BJ (cell line): ENCODE measurements at places on chromosomes 16 and 17.

DNA sequence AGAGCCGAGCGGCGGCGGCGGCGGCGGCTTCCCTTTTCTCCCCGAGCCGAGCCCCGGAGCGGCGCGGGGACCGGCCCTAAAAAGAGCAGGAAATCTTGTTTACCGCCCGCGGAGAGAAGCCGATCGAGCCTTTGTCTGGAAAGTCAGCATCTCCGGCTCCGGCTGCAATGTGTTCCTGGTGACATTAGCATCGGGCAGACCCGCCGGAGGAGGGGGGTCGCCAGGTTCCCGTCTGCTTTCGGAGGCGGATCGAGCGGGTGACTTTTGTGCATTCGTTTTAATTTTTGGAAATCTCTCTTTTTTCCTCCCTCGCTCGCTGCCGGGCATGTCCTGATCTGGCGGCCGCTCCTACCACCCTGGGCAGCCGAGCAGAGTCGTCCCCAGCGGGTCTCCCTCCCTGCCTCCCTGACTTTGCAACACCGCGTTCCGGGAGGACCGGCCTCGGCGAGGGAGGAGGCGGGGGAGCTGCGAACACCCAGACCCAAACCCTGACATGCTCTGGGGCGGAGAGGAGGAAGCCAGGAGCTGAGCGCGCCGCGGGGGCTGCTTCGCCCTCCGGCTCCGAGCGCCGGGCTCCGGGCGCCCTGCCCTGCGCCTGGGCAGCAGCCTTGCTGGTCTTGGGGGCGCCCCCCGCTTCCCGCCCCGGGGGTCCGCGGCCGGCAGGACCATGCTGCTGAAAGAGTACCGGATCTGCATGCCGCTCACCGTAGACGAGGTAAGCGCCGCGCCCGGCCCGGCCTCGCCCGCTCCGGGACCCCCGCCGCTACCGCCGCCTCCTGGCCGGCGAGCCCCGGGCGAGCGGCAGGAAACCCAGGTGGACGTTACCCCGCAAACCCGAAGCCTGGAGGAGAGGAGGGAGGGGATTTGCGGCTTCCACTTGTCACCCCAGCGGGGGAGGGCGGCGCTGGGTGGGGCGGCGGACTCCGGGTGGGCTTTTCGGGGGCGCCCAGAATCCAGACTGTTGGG is 690 bp downstream of the PITPNC1 start:
- DNase-seq: no peak

DNA sequence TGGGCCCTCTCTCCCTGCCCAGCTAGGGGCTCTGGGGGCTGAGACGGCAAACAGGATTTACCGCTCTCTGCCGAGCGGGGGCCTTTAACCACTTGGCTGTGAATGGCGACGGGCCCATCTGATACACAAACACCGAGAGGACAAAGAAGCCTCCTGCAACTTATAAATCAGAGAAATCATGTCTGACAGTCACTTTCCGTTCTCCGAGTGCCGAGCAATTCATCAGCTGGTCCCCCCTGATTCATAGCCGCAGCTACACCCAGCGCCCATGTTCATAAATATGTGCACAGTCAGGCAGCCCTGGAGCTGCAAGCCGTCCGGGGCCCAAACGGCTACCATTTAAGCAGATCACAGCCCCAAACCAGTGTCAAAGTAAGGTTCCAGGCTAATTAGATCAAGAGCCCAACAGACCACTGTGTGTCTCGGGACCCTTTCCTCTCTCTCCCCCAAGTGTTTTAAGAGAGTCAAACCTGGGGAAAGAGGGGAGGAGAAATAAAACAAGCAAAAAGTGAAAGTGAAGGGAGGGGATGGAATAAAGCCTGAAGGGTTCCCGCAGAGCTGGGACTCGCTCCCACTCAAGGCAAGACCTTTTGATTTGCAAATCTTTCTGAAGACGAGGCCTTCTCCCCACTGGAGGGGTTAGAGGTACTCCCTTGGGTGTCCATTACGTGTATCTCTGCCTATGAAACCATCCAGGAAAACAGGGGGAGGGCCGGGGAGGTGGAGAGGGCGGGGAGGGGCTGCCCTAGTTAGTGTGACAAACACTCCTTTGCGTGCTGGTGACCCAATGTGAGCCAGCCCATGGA is 154.7 kb downstream of the C16orf78 start:
- DNase-seq: no peak

DNA sequence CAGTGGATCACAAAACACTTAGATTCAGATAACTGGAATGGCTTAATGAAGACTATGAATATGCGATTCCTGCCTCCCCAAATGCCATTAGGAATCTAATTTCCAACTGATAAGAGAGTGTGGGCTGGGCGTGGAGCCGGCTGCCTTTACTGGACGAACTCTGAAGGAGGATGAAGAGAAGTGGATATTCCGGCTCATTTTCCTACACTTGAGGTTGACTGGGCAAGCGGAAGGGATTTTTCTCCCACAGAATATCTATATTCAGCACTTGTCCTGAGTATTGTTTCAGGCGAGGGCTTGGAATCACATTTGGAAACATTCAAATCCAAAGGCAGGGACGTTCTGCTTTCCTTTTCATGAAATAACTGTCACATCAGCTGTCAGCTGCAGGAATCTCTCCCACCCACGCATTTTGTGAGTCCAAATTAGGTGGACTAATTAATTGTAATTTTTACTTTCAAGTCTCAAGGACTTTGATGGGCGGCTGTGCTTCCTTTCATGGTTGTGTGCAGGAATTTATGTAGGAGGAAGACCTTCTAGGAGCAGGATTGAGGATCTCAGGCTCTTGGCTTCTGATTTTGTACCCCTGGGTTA is 138.5 kb downstream of the PITPNC1 start:
- DNase-seq: no peak

- no peak for DNase-seq
Measured at GRCh38 chr17:49878931-49879904, 31.3 kb upstream of the TAC4 start.

GRCh38 chr16:24652209-24652712 is 77.2 kb upstream of the TNRC6A start:
- DNase-seq: no peak

DNA sequence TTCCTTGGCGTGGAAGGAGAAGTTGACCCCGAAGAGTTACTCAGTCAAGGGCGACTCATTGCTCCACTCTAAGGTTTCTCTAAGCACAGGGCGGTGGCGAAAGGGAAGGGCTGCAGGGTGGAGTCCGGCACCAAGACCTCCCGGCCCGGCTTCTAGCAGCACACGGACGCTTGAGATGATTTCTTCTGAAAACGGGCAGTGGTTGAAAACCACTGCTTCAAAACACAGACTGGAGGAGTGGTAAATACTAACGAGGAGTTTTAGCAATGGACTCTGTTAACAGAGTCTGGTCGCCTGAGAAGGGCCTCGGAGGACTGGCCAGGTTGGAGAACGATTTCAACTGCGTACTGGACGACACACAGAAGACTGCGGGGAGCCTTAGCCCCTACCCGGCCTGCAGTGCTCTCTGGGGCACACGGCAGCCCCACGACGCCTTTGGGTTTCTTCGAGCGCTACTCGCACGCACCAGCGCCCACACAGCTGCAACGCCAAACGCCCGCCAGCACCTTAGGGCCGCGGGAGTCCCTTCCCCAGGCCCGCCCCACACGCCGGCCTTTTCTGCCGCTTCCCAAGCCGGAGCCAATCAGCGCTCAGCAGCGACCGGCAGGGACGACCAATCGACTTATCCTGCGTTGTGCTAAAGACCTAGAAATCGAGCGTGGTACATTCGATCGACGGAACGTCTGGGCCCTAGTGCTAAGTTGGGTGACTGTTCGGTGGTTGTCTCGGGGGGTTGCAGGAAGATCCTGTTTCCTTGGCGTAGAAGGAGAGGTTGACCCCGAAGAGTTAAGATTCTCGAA is 14.4 kb upstream of the CA4 start:
- DNase-seq: peak; percentile 45

DNA sequence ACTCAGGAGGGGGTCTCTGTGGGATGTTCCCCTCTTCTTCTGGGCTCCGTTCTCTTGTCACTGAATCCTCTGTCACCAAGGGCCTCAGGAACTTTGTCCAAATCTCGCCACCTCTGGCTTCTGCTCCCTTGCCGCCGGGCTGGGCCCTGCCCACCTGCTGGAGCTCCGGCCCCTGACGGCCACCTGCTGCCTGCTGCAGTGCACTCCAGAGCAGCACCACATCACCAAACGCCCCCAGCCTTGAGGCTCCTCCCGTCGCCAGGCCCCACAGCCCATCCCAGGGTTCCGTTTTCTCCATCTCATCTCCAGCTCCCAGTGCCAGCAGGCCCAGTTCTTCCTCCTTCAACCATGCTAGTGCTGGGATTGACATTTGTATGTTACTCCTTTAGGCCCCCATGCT is 43.6 kb downstream of the FOXL1 start:
- no peak for DNase-seq

- DNase-seq: no peak
Measured at GRCh38 chr17:17225901-17226300, 11.1 kb downstream of the FLCN start.

GRCh38 chr16:1825381-1825863 is 1.2 kb downstream of the HAGH start:
- no peak for DNase-seq

GRCh38 chr17:43812396-43813265 is 20.3 kb downstream of the MPP3 start:
- DNase-seq: no peak

- no peak for DNase-seq
Measured at GRCh38 chr16:88673716-88674379, 11.0 kb upstream of the MVD start.

DNA sequence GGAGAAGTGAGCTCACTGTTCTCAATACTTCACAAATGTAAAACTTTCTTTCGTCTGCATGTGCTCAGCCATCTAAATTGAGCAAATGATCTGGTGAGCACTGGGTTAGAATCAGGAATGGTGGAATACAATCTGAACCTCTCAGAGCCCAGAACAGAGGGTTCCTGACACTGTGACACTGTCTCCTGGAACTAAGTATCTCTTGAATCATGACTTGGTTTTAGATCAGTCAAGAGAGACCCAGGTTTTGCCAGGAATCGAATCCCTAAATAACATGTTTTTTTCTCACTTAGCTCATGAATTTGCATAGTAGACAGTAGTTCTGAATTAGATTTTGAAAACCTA is 49.3 kb downstream of the SF3B3 start:
- DNase-seq: no peak

DNA sequence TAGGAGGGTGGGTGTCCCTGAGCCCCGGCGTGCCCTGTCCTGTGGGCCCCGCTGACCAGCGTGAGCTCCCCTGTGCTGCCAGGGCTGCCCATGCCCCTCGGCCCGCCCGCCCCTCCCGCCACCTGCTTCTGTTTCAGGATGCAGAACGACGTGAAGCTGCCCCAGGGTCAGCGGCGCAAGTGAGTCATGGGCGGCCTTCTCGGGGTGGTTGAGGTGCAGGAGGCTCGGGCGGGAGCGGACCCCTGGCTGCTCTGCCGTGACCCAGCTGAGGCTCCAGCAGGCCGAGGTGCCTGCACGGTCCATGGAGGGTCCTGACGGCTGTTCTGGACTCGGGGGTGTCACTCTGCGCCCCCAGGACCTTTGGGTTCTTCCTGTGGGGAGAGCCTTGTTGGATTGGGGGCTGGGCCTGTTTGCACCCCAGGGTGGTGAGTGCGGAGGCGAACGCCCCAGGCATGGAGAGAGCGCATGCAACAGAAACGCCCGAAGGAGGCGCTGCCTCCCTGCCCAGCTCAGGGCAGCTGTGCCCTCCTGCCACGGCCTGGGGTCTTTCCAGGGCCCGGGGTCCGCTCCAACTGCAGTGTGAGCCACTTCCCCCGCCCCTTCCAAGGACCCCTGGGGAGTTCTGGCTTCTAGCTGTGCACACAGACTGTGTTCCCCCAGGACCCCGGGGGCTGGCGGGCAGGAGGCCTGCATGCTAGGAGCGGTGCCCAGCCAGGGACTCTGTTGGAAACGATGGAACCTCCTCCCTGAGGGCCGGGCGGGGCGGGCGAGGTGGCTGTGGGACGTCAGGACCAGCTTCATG is 4.0 kb downstream of the SLC25A10 start:
- DNase-seq: no peak
